ENCODE measurements at places on chromosomes 2 and 18.

DNA sequence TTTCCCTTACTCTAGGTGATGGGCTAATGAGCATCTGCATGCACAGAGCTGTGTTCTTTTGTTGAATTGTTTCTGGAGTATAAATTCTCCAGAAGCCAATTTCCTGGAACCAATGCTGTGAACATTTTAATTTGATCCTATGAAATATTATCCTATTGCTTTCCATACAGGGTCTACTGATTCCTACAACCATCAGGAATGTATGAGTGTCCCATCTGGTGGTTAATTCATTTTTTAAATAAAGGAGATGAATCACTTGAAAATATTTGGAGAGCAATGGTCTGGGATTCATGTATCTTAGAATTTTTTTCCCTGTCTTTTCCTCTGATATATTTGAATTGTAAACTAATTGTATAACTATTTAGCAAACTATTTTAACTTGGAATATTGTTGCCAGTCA lies 14.0 kb downstream of the KIF5C start:
- no peak for DNase-seq

GRCh38 chr2:26892922-26893524 lies 45.1 kb downstream of the DPYSL5 start:
- DNase-seq: no peak

DNA sequence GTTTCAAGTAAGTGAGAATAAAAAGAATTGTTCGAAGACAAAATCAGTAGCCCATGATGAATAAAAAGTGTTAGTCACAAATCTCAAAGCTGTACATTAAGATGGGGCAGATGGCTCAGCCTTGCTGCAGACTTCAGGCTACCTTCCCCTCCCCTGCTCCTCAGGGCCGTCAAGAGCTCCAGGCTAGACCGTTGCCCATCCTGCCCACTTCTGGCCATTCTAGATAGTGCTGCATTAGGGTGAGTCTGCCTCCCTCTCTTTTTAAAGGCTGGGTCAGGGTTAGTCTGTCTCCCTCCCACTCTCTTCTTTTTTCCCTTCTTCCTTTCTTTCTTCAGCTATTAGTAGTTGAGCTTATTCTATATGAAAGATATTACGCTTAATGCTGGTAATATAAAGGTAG lies 86.0 kb downstream of the MAPRE2 start:
- DNase-seq: no peak

DNA sequence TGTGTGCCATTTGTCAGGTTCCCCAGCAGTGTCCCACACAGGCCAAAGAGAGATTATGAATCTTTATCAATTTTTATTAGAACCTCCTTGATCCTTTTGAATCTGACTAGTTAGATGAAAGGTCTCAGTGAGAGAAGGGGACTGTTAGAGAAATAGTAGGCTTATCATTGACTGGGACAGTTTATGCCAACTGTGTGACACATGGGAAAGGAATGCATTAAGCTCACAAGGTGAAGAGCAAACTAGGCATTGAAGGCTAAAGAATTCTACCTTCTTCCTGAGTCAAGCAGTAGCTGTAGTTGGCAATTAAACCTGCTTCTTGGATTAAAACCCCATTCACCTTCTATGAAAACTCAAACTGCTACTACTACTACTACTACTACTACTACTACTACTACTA lies 389.6 kb upstream of the CDH19 start:
- no peak for DNase-seq

GRCh38 chr18:63890950-63891304 lies 3.4 kb downstream of the SERPINB2 start:
- DNase-seq: peak; percentile 80

DNA sequence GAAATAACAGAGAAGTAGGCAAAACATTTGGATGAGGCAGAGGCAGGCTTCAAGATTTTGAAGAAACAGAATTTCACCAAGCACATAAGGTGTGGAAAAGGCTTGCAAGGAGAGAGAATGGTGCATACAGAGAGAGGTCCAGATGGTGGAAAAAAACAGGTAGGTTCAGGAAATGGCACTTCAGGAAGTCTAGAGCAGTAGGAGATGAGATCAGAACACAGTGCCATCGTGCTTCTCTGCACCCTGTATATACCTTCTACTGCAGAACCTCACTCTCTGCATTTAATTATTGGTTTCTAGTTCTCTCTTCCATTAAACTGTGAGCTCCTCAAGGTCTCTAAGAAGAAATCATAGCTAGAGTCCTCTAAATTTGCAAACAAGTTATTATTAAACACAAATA lies 2.4 kb downstream of the PAIP2B start:
- no peak for DNase-seq

- DNase-seq: peak; percentile 86
Observed at GRCh38 chr2:64854773-64855237, 134.4 kb upstream of the SLC1A4 start.

DNA sequence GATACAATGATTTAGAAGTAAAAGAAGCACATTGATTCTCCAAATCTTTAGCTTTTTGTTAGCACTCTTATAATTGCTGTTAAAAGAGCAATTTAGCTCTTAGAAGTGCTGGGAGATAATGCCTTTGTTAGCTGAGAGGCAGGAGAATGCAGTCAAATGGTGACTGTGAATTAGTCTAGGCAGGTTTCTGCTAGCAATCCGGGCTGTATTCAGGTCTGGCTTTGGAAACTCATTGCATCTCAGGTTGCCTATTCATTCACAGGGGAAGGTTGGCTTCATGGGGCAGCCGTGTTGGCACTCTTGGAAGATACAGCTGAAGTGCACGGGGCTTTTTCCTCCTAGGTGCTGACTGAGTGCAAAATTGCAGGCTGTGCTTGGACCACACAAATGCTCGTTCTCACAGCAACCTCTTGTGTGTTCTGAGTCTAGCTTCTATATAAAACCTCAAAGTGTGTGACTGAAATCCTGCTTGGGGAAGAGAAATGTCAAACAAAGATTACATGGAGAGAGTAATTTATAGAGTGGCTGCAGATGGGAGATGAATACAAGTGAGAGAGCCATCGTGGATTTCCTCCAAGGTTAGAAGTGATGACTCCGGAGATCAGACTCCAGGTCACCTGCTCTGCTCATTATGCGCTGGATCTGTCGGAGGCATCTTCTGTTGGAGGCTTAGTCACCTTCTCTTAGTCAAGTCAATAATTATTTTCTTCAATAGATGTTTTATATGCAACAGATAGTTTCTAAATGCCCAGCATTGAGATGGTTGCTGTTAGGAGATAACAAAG lies 167.8 kb downstream of the PMAIP1 start:
- DNase-seq: no peak

DNA sequence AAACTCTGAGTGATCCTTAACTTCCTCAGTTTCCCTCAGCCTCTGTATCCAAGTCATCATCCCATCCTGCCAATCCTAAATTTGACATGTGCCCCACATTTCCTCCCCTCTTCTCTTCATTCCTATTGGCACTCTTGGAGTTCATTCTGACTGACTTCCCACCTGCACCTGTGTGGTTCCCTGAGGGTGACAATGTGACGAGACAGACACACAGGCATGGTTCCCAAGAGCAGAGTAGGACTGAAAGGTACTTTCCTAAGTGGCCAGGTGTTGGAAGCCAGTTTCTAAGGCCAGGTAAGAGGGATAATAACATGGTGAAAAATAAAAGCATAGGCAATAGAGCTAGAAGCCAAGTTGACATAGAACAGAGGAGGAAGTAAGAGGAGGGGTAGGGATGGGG lies 24.2 kb upstream of the REG3G start:
- DNase-seq: no peak

DNA sequence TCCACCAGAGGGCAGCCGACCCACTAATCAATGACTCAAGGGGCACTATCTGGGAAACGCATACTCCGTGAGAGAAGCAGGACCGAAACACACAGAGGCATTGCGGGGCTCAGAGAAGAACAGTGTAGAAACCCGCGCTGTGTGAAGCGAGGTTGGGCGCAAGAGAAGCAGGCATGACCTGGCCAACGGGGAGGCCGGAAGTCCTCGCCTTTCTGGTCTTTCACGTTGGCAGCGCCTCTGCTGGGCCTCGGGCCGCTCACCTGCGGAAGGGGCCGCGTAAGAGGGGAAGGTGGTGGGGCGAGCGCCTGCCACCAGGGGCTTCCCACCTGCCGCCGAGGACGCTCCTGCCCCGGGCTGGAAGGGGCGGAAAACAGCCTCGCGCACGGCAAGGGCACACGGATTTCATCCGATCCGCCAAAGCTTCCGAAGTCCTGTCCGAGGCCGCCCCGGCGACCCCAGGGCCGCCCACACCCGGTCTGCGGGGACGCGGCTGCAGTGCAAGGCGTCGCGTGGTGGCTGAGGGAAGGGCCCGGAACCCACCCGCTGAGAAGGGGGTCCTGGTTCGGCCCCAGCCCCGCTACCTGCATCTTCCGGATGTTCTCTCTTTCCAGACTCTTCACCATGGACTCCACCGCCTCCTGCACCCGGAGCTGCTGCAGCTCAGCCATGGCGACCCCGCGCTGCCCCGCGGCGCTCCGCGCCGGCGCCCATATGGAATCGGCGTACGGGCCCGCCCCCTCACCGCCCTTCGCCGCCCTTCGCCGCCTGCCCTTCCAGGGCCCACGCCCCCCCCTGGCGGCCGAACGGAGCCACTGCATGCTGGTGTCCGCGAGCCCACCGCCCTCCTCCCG lies at the start of gene FAM136A:
TSS of gene FAM136A (minus strand) at position 724 of the 851 bp plus-strand sequence. CDS start at position 668, 56 bp downstream.
- DNase-seq: peak; percentile 78
